Endodermal cell (in vitro differentiated cells): ENCODE measurements at places on chromosomes 2 and 18. TPM values are rescaled to one million over a fixed set of nuclear protein-coding genes. Genes with fewer than 3 reads are reported as not detected.

GRCh38 chr2:24123922-24124580, 782 bp downstream of the FAM228B start:
- DNase-seq = peak; percentile 79
- H3K4me3 ChIP-seq = peak overlapping the region; percentile 85
- H3K4me1 ChIP-seq = no peaks in the 10 kb centered on the region
- H3K27ac ChIP-seq = peak overlapping the region; percentile 47
- no peaks in the 10 kb centered on the region for H3K27me3 ChIP-seq

GRCh38 chr2:228329282-228329681, 147.8 kb upstream of the SPHKAP start:
- no peak overlapping the region for H3K27ac ChIP-seq
- H3K27me3 ChIP-seq = no peaks in the 10 kb centered on the region
- DNase-seq = no peak
- H3K36me3 ChIP-seq = no peaks in the 10 kb centered on the region
- no peak overlapping the region for H3K4me3 ChIP-seq
- no peaks in the 10 kb centered on the region for H3K4me1 ChIP-seq

DNA sequence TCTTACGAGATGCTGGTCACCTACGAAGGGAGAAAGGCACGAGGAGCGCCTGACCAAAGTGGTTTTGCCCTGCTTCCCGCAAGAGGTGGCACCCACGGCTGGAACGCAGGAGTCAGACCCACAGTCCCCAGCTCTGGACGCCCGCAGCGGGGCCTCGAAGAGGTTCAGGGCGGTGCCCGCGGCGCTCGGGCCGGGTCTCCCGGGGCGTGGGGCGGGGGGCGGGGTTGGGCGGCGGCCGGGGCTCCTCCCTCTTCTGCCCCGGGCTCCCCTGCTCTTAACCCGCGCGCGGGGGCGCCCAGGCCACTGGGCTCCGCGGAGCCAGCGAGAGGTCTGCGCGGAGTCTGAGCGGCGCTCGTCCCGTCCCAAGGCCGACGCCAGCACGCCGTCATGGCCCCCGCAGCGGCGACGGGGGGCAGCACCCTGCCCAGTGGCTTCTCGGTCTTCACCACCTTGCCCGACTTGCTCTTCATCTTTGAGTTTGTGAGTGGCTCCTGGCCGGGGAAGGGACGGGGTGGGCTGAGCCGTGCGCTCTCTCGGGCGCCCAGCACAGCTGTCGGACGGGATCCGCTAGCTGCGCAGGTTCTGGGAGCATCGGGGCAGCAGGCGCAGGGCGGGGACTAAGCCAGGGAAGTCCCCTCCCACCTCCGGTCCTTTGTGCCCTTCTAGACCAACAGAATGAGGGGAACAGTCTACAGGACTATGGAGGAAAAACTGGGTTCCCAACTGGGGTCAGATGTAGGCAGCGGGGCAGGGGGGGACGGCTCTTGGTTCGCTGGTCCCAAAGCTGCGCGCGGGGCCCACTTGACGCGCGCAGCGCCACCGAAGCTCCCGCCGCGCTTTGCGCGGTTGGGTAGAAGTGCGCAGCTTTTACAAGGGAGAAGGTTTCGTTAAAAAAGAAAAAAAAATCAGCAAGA, at the start of gene MAL:
MAL (plus strand) TSS at position 303 of the 914 bp plus-strand sequence; CDS start at position 388, 85 bp downstream.
- H3K27ac ChIP-seq = no peak within 1 kb of the TSS
- peak; percentile 82 for DNase-seq
- H3K27me3 ChIP-seq = peaks cover 91% of the 10 kb centered on the region
- H3K4me1 ChIP-seq = no peaks in the 10 kb centered on the region
- H3K36me3 ChIP-seq = no peaks in the 10 kb centered on the region
- H3K4me3 ChIP-seq = peak within 1 kb of the TSS; percentile 73

GRCh38 chr2:72921853-72922252, 4.5 kb downstream of the EMX1 start:
- H3K27me3 ChIP-seq = peaks cover 100% of the 10 kb centered on the region
- peaks cover 15% of the 10 kb centered on the region for H3K4me1 ChIP-seq
- no peak overlapping the region for H3K27ac ChIP-seq
- peak; percentile 41 for DNase-seq
- H3K36me3 ChIP-seq = no peaks in the 10 kb centered on the region

GRCh38 chr2:206075113-206075512, 10.9 kb downstream of the INO80D start:
- DNase-seq = no peak
- H3K4me3 ChIP-seq = no peak overlapping the region
- peaks cover 25% of the 10 kb centered on the region for H3K36me3 ChIP-seq
- no peaks in the 10 kb centered on the region for H3K27me3 ChIP-seq

DNA sequence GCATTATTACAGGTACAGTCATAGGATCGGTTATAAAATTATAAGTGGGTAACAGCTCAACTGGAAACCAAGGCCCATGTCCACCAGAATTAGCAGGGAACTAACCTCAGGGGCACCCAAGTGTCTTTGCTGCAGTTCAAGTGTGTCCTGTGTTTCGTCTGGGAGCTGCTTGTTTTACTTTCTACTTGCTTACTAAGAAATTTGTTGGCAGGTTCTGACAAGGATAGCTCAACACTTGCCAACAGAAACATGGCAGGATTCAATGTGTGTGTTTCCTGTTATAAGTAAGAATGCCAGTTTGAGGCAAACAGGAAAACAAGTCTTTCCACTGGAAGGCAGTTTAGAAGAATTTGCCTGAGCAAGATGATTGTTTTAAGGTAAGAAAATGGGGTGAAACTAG, 104.5 kb downstream of the EPHA4 start:
- no peaks in the 10 kb centered on the region for H3K27me3 ChIP-seq
- no peak overlapping the region for H3K4me3 ChIP-seq
- H3K4me1 ChIP-seq = peaks cover 11% of the 10 kb centered on the region
- no peak overlapping the region for H3K27ac ChIP-seq
- DNase-seq = no peak

- H3K36me3 ChIP-seq = no peaks in the 10 kb centered on the region
- H3K27me3 ChIP-seq = no peaks in the 10 kb centered on the region
- no peak overlapping the region for H3K27ac ChIP-seq
- no peak overlapping the region for H3K4me3 ChIP-seq
These were observed 992.7 kb upstream of the CDH2 start for GRCh38 chr18:29169599-29169998.

DNA sequence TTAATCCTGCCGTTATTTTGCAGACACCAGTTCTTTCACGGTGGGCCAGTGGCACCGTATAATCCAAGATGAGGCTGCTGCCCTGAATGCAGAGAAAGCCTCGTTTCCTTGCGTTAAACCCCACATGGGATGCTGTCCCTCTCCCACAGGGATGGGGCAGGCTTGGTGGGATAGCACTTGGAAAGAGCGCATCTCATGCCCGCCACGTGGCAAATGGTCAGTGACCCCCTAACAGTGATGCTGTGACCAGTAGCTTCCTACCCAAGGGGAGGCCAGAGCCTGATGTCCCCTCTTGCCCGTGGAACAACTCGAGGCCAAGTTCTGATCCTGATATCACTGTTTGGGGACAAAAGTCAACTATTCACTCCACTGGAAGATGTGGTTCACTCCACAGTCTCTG, 73.3 kb downstream of the RHOB start:
- no peak overlapping the region for H3K27ac ChIP-seq
- no peaks in the 10 kb centered on the region for H3K36me3 ChIP-seq
- peaks cover 10% of the 10 kb centered on the region for H3K27me3 ChIP-seq
- no peak for DNase-seq

- peaks cover under 1% of the 10 kb centered on the region for H3K27me3 ChIP-seq
- no peaks in the 10 kb centered on the region for H3K36me3 ChIP-seq
- no peaks in the 10 kb centered on the region for H3K4me1 ChIP-seq
- no peak overlapping the region for H3K4me3 ChIP-seq
These were observed 18.6 kb upstream of the UNC80 start for GRCh38 chr2:209753020-209753419.

- no peaks in the 10 kb centered on the region for H3K27me3 ChIP-seq
- no peaks in the 10 kb centered on the region for H3K4me1 ChIP-seq
- no peak overlapping the region for H3K4me3 ChIP-seq
- peaks cover 64% of the 10 kb centered on the region for H3K36me3 ChIP-seq
These were observed 24.0 kb downstream of the ARMC9 start for GRCh38 chr2:231222318-231223000.

DNA sequence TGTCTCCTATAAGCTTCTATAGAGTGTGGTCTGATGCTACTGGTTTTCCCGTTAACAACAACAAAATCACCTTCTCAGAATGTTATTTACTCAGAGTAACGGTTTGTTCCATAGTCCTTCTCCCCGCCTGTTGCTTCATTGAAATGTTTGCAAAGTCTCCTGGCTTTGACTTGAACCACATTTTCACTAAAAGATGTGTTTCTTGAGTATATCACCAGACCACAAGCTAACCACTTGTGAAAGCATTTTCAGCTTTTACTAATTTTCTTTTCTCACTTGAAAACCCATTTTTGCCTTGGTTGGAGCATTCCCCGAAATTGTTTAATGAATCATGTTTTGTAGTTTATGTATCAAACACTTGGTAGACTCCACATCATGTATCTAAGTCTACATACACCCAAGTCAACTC, 121.2 kb downstream of the DPP4 start:
- H3K27me3 ChIP-seq = no peaks in the 10 kb centered on the region
- H3K4me3 ChIP-seq = no peak overlapping the region
- H3K36me3 ChIP-seq = no peaks in the 10 kb centered on the region
- DNase-seq = no peak
- no peak overlapping the region for H3K27ac ChIP-seq

DNA sequence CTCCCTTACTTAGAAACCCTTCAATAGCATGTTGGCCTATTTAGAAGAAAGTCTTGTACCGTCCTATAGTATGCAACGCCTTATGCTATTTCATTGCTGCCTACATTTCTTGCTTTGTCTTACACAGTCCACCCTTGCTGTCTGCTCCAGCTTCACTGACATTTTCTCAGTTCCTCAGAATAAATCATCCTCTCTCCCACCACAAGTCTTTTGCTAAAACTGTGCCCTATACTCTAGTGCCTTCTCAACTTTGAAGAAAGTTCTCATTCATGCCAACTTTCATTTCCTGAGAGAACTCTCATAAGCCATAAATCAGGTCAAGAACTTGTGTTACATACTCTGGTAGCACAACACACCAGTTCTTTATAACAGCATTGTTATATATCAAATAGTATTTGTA, 54.3 kb upstream of the COL3A1 start:
- no peaks in the 10 kb centered on the region for H3K36me3 ChIP-seq
- H3K4me3 ChIP-seq = no peak overlapping the region
- no peak overlapping the region for H3K27ac ChIP-seq
- no peaks in the 10 kb centered on the region for H3K27me3 ChIP-seq

GRCh38 chr2:42872721-42873120, 80.3 kb upstream of the HAAO start:
- H3K27me3 ChIP-seq = no peaks in the 10 kb centered on the region
- H3K27ac ChIP-seq = no peak overlapping the region
- DNase-seq = no peak
- no peaks in the 10 kb centered on the region for H3K4me1 ChIP-seq
- no peak overlapping the region for H3K4me3 ChIP-seq
- no peaks in the 10 kb centered on the region for H3K36me3 ChIP-seq

Gene FABP1
- not detected in 3 replicates for total RNA-seq

Gene CNDP1
- total RNA-seq = 0.51 TPM in 1 of 2 replicates, not detected in the other

Gene ERBB4
- total RNA-seq = 133 and 158 TPM in 2 replicates

Gene IMP4
- 35.8 to 55.1 TPM (median 54.7 TPM) in 3 replicates for total RNA-seq

Gene C2orf72
- 1.3 and 1.8 TPM in 2 replicates for total RNA-seq

Gene COX5B
- total RNA-seq = 233 to 264 TPM (median 244 TPM) in 3 replicates

Gene IL1R1
- 2.4 to 4.1 TPM (median 3.6 TPM) in 3 replicates for total RNA-seq

Gene QPCT
- 15.9 and 16.1 TPM in 2 replicates for total RNA-seq

Gene SH3BP4
- total RNA-seq = 35.8 to 54.7 TPM (median 49.1 TPM) in 3 replicates

Gene RTKN
- 55.0 to 87.5 TPM (median 83.6 TPM) in 3 replicates for total RNA-seq

Gene FAM237A
- not detected in 2 replicates for total RNA-seq
